Osteocyte (in vitro differentiated cells): ENCODE measurements at places on chromosomes 13 and 19. TPM values are rescaled to one million over a fixed set of nuclear protein-coding genes. Genes with fewer than 3 reads are reported as not detected.

ZNF525 gene
- total RNA-seq, result 7.6 and 8.5 TPM in 2 replicates

FCAR gene
- total RNA-seq, result not detected in 2 replicates

ZIC2 gene
- total RNA-seq, result 177 and 196 TPM in 2 replicates

FBXO27 gene
- total RNA-seq, result 4.4 and 6.0 TPM in 2 replicates
